Stimulated activated CD4-positive, alpha-beta T cell treated with anti-CD3 and anti-CD28 coated beads, Interleukin-12 subunit alpha, Interleukin-12 subunit beta, amount 100 ng/mL, for 4 hours (primary cell): ENCODE measurements at places on chromosomes 6 and 20.

- DNase-seq: no peak
Measured at GRCh38 chr20:51500936-51501335, 41.6 kb downstream of the NFATC2 start.

DNA sequence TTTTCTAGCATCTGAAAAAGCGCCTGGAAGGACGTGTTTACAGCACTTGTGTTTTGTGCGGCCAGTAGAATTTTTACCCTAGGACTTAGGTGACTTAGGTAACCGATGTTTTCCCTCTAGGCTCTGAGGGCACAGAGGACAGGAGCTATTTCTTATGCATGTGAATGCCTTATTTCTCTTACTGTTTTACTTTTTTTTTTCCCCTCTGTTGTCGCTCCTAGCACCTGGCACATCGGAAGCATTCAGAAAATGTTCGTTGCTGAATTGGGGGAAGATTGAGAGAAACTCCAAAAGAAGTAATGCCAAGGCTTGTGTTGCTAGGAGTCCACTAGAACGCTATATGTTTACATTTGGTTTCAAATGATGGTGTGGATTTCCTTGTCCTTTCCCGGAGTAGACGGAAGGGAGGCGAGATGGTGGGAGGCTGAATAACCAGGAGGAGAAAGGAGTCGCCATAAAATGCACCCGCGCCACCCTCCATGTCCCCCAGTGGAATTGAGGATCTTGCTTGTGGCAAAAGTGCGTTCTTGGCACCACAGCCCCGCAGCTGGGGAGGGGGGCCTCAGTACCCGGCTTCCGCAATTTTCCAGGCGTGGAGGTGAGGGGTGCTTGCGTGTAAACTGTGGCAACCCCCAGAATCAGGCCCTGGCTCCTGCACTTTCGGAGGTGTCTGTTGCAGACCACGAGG lies 6.9 kb downstream of the OLIG3 start:
- no peak for DNase-seq

GRCh38 chr20:60365882-60366281 lies 407.7 kb downstream of the CDH26 start:
- DNase-seq: no peak

- no peak for DNase-seq
Measured at GRCh38 chr6:154916857-154917256, 78.3 kb upstream of the TIAM2 start.

GRCh38 chr6:108840919-108841318 lies 7.3 kb upstream of the ARMC2 start:
- DNase-seq: no peak

- DNase-seq: no peak
Measured at GRCh38 chr6:21382821-21383449, 210.6 kb upstream of the SOX4 start.

DNA sequence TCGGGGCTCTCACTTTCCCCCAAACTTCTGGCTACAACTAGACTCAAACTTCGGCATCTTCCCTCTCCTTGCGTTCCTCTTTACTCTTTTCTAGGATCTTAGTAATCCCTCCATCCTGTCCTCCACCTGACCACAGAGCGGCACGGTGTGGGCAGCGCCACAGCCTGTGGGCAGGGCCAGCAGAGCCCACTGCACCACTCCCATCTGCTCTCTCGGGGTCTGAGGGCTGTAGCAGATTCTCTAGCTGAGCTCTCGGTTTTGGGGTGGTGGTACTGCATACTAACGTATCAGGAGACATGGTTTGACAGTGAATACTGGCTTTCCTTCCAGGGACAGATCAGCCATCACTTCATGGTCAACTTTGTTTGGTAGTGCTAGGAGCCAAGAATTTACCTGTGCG lies 57.4 kb downstream of the EZR start:
- no peak for DNase-seq

- no peak for DNase-seq
Measured at GRCh38 chr6:133396233-133396983, 155.3 kb downstream of the EYA4 start.

- DNase-seq: no peak
Measured at GRCh38 chr20:10322073-10323012, 103.7 kb downstream of the SNAP25 start.

GRCh38 chr20:43430265-43431133 lies 27.2 kb upstream of the SRSF6 start:
- DNase-seq: no peak
